ENCODE measurements at places on chromosomes 6 and 20. TPM values are rescaled to one million over a fixed set of nuclear protein-coding genes. Genes with fewer than 3 reads are reported as not detected.

DNA sequence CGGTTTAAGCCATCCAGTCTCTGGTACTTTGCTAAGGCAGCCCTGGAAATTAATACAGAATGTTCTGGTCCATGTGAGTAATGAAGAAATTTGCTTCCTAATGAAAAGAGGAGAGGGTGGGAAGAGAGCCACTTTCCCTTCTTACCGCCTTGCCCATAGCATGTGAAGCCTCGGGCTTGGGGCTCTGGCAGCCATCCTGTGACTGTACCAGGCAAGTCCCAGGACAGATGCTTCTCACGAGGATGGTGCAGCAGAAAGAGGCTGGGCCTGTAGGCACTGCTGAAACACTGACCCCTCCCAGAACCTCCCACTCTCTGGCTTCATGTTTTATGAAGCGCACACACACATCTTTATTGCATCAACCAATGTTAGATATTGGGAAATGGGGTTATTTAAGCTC is 74.8 kb downstream of the IYD start:
- H3K4me3 ChIP-seq = no peak overlapping the region
- no peak for DNase-seq
- no peak overlapping the region for H3K27ac ChIP-seq
- H3K27me3 ChIP-seq = no peaks in the 10 kb centered on the region

GRCh38 chr20:7657569-7657968 is 282.7 kb downstream of the HAO1 start:
- no peak overlapping the region for H3K4me3 ChIP-seq
- H3K36me3 ChIP-seq = no peaks in the 10 kb centered on the region

Gene KIAA1755
- total RNA-seq = 0.40 TPM

GRCh38 chr6:129619579-129620233 is 90.3 kb downstream of the ARHGAP18 start:
- H3K36me3 ChIP-seq = no peaks in the 10 kb centered on the region
- no peaks in the 10 kb centered on the region for H3K4me1 ChIP-seq
- no peaks in the 10 kb centered on the region for H3K27me3 ChIP-seq
- H3K27ac ChIP-seq = no peak overlapping the region

- H3K36me3 ChIP-seq = no peaks in the 10 kb centered on the region
- peak overlapping the region; percentile 81 for H3K4me3 ChIP-seq
- H3K4me1 ChIP-seq = peaks cover 5% of the 10 kb centered on the region
- H3K27me3 ChIP-seq = no peaks in the 10 kb centered on the region
- H3K27ac ChIP-seq = peak overlapping the region; percentile 97
Measured at GRCh38 chr6:87473419-87473903, 687 bp downstream of the SLC35A1 start.

DNA sequence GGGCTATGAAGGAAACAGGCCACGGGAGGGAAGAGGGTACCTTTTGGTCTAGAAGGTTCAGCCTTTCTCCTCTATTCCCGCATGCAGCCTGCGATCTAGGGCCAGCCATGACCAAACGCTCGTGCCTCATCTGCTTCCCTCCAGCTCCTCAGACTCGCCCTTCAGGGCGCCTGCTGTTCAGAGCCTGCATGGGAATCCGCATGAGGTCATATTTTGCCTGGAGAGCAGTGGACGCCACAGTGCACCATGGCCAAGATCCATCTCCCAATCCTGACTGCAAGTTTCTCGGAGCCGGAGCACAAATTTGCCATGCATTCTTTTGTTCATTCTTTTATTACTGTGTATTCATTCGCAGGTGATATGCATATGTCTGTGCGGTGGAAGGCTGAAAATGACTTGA is 608.1 kb downstream of the QKI start:
- no peak overlapping the region for H3K4me3 ChIP-seq
- no peak overlapping the region for H3K27ac ChIP-seq
- no peaks in the 10 kb centered on the region for H3K36me3 ChIP-seq
- no peaks in the 10 kb centered on the region for H3K4me1 ChIP-seq
- no peak for DNase-seq

Data from colonic mucosa (tissue), 4 donors.